ENCODE measurements at places on chromosomes 2 and 18. TPM values are rescaled to one million over a fixed set of nuclear protein-coding genes. Genes with fewer than 3 reads are reported as not detected.

Gene BOLL
- 0.29 TPM for total RNA-seq

Gene NDUFB3
- total RNA-seq = 41.4 TPM

Gene MREG
- 3.8 TPM for total RNA-seq

Gene CPLX4
- total RNA-seq = not detected

Gene FN1
- 102 TPM for total RNA-seq

Gene ARHGAP25
- 7.8 TPM for total RNA-seq

Gene IL1RL1
- total RNA-seq = 27.8 TPM

Gene EVA1A
- 10.4 TPM for total RNA-seq

Gene GAD1
- 0.66 TPM for total RNA-seq

Gene LTBP1
- 18.7 TPM for total RNA-seq

Gene VSNL1
- total RNA-seq = 6.9 TPM

Gene CLEC4F
- total RNA-seq = 0.88 TPM

Gene SP140
- total RNA-seq = 1.1 TPM

Data from breast epithelium (tissue), 4 donors.